ENCODE measurements at places on chromosomes 1 and 21.

- DNase-seq, result no peak
These were observed 472.3 kb upstream of the B3GALT2 start for GRCh38 chr1:193658691-193659090.

- DNase-seq, result peak; percentile 54
These were observed 12.9 kb downstream of the CAMK2N1 start for GRCh38 chr1:20472860-20473711.

DNA sequence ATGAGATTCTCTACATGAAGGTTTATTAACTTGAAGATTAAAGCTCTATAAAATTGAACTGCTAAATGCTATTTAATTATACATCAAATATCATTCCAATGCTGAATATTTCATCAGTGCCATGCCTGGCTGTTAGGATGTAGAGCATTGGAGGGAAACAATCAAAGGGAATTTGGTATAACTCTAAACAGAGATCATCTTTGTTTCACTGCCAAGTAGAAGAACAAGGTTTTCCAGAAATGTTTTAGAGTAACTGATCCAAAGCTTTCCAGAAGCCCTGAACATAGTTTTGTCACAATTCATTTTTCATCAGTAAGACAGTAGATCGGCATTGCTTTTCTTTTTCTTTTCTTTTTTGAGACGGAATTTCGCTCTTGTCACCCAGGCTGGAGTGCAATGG, 5.9 kb upstream of the DSTYK start:
- no peak for DNase-seq

GRCh38 chr1:28341591-28341990, 12.8 kb downstream of the MED18 start:
- no peak for DNase-seq

- DNase-seq, result no peak
These were observed 432.2 kb downstream of the PCP4 start for GRCh38 chr21:40299451-40299850.

DNA sequence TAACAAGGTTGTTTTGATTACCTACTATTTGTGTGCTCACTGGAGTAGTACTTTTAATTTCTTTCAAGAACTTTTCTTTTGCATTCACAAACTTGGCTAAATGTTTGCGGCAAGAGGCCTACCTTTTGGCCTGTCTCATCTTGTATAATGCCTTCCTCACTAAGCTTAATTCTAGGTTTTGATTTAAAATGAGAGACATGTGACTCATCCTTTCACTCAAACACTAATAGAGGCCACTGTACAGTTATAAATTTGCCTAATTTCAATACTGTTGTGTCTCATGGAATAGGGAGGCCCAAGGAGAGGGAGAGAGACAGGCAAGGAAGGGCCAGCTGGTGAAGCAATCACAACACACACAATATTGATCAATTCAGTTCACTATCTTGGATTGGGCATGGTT, 66.1 kb downstream of the ZNF644 start:
- no peak for DNase-seq

DNA sequence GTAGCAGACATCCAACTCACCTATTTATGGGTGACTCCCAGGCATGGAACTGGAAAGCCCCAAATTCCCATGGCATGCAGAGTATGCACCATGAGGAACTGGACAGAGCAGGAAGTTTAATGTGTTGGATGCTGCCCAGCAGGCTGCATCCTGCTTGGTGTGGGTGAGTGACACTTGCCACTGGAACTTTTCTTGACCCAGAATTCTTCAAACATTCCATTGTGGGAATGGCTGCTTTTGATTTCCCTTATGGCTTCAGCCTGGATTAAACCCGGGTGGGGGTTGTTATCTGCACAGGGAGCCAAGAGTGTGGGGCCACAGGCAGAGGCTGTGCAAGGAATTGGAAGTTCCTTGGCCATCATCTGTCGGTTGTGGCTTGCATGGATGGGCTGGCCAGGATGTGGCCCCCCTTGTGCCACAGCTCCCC, 26.9 kb upstream of the BACE2 start:
- no peak for DNase-seq

DNA sequence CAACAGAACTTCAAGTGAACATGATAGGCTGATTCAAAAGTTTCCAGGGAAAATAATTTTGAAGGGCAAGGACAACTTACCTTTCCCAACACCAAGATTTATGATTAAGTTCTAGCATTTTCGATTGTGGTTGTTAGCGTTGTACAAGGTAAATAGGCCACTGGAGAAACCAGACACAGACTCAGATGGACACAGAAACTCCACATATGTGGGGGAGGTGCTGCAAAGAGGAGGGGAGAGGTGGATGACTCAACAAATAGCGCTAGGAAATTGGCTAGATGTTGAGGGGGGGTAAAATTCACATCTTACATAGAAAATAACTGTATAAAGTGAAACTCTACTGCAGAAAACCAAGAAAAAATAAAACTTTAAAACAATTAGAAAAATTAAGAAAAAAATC, 564.4 kb downstream of the MATN1 start:
- DNase-seq, result no peak

DNA sequence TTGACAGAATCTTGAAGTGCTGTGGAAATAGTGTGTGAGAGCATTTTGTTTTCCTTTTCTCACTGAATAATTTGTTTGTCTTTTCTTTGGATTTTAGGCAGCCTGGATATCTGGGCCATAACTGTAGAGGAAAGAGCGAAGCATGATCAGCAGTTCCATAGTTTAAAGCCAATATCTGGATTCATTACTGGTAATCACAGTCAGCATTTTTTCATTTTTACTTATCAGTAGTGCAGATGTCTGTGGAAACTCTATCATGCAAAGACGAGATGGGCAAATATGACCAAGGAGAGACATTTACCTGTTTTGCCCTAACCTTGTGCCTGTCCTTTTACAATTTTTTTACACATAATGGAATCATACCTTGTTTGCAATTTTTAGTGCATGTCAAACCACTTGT, 78.8 kb downstream of the ITSN1 start:
- no peak for DNase-seq

DNA sequence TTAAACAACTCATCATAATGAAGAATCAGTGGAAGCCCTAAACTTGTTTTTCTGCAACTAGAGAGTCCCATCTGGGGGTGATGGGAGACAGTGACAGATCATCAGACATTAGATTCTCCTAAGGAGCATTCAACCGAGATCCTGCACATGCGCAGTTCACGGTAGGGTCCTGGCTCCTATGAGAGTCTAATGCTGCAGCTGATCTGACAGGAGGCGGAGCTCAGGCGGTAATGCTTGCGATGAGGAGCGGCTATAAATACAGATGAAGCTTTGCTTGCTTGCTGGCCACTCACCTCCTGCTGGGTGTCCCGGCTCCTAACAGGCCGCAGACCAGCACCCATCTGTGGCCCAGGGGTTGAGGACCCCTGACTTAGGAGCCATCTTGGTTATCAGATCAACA, 247.2 kb downstream of the FMN2 start:
- no peak for DNase-seq

- no peak for DNase-seq
These were observed 2.4 kb upstream of the TAF1A start for GRCh38 chr1:222592171-222592570.

DNA sequence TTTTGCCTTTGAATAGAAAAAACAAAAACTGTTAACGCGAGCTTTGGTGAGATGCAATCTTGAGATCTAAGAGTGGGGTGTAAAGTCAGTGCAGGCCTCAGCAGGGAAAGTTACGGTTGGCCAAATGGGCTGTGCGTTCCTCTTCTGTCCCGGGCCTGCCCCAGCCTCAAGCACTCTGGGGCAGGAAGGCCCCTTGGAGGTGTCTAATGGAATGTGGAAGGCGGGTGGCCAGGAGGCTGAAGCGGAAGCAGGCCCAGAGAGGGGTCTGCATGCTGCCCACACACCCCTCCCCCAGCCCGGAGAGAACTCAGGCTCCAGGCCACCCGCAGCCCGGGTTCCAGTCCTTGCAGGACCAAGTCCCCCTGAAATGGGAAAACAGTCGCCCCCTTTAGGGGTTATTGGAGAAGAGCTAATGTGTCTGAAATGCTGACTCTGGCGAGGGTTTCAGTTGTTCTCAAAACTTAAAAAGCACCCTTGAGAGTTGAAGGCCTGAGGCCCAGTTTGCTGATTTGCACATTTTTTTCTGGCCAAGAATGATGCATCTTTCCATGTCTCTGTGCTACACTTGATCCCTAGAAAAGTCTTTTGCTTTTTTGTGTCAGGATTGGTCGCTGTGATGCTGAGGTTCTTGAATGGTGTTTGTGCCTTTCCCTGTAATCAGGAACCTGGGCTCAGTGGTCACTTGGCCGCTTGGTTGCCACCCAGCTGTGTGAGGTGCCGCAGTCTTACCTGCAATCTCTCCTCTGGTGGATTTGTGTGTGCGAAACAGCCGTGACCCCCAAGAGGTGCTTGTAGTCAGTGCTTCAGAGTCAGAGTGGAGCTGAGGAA, 2.0 kb downstream of the COL18A1 start:
- peak; percentile 49 for DNase-seq

DNA sequence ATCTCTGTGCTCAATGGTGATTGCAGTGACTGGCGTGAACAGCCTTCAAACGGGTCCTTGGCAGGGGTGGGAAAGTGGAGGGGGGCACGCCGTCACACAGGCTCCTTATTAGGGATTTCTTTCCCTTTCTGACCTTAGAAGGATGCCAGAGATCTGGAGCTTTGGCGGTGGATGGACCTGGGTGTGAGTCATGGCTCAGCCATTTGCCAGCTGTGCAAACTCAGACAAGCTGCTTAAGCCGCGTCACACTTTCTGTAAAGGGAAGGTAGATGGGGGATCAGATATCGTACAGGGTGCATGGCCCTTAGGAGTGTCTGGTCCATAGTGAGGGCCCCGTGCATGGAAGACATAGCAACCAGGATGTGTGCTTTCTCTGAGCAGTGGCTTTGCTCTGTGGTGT, 48.3 kb upstream of the C1orf174 start:
- DNase-seq, result no peak

GRCh38 chr21:29639366-29640079, 300.3 kb downstream of the GRIK1 start:
- DNase-seq, result no peak

GRCh38 chr1:46400421-46400820, 6.3 kb downstream of the FAAH start:
- DNase-seq, result no peak

GRCh38 chr1:149885339-149886120, 13.8 kb upstream of the BOLA1 start:
- peak; percentile 87 for DNase-seq

DNA sequence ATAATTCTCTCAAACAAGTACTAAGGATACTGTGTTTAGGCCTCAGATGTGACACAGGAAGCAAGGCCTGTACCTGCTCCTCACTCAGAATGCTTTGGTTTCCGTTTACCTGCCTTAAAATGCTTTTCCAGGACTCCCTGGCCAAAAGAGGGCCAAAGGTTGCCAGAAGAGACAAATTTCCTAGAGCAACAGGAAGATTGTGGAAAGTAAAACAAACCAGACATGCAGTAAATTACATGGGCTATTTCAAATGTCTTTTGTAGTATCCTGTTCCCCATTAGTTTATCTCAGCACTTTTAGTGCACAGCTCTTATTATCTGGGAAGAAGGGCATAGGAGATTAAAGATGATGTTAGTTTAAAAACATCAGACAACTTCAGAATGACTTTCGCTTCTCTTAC, 280.0 kb downstream of the NFIA start:
- DNase-seq, result no peak

DNA sequence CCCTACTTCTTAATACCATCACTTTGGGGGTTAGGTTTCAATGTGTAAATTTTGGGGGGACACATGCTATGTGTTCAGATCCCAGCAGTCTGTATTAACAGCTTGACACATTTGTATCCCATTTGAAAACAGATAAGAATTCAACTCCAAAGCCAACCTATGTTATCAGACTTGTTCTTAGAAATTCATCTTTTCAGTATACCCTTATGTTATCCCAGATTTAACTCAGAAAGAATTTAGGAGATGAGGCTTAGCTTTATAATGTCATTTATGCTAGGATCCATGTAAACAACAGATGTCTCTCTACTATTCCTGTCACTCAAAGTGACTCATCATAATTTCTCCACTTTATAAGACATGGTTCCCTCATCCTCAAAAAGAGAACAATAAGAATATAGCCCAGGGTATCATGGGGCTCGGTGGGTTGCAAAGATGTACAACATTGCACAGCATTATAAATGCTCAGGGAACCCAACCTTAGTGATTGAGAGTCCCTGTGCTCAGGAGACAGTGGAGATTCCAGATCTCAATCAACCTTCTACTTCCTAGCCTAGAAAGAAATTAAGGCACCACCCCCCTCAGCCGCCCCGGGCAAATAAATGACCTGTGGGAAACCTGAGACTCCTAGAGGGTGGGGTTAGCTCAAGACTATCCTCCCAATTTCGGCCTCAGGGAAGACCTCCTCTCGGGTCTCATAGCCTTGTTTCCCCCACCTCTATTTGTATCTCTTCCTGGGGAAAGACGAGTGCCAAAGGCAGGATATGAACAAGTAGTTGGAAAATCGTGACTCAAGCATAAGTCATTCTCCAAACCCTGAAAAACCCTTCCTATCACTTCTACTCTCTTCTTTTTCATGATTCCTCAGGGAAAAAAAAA, 265.1 kb upstream of the CAMK1G start:
- DNase-seq, result no peak

DNA sequence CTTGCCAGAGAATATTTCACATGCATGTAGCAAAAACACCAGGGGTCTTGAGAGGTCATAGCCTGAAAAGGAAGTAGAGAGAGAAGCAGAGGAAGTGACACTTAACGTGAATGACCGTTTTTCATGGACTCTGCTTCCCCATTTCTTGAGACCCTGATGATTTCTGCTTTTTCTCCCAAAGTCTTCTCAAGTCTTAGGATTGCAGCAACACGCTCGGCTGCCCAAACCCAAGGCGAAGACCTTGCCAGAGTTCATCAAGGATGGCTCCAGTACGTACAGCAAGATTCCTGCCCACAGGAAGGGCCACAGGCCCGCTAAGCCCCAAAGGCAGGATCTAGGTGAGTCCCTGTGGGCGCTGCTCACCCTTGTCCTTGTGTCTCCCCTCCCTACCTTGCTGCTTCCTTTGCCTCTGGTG, 12.8 kb downstream of the THEMIS2 start:
- peak; percentile 65 for DNase-seq

DNA sequence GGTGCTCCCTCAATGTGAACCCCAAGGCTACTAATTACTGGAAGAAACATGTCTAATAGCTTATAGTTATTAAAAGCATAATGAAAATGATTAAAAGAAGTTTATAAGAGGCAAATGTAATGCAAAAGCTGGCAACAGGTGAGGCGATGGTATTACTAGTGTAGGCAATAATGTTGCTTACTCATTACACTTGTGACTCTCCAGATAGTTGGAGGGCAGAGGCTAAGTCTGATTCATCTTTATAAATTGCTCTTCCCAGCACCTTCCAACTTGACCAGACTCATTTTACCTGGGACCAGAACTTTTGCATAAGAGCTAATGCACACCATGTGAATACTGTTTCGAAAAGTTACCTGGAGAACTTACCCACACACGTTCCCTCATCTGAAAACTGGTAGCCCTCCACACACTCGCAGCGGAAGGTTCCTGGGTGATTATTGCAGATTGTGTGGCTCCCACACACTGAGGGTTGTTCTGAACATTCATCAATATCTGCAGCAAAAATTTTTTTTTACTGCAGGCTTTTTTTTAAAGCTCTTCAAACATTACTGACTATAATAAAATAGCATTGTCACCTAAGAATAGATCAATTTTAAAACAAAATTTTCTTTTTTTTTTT, 48.0 kb downstream of the NID1 start:
- no peak for DNase-seq
